ENCODE measurements at places on chromosomes 5 and 9.

- no peak for DNase-seq
Observed at GRCh38 chr5:58330781-58331180, 129.1 kb downstream of the PLK2 start.

GRCh38 chr5:89723907-89724306, 685.6 kb downstream of the CETN3 start:
- DNase-seq: no peak

DNA sequence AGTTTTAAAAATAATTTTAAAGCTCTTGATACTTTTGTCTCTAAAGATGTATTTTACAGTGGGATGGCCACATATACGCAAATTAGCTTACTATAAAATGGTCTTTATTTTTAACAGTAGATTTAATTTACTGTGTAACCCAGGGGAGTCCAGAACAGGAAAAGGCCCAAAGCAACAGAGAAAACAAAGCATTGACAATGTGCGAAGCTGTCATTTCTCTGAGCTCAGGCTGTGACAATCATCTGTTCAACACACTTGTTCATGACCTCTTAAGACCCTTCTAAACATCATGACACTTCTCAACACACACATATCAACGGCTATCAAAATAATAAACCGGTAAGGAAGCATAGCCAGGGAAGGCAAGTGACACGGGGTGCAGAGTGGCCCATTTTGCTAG, 499.6 kb upstream of the MPDZ start:
- no peak for DNase-seq

- peak; percentile 82 for DNase-seq
Observed at GRCh38 chr9:109903515-109904138, 123.6 kb downstream of the PALM2AKAP2 start.

DNA sequence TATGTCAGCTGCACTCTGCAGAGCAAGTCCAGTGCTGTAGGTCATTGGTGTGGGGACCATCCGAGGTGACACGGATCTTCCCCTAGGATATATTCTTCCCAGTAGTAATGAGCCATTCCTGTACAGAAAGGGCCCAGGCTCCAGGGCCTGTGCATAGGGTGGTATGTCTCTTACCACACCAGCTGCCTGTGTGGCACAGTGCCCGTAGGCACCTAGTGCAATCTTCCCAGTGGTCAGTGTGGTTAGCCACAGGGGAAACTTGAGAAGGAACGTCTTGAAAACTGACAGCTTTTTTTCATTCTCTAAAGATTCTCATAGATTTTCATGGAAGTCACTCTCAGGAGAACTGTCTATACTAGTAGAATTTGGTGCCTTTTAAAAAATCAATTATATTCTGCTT, 39.8 kb downstream of the CYSTM1 start:
- no peak for DNase-seq

- DNase-seq: peak; percentile 74
Observed at GRCh38 chr9:120928483-120929228, 2.1 kb upstream of the TRAF1 start.

DNA sequence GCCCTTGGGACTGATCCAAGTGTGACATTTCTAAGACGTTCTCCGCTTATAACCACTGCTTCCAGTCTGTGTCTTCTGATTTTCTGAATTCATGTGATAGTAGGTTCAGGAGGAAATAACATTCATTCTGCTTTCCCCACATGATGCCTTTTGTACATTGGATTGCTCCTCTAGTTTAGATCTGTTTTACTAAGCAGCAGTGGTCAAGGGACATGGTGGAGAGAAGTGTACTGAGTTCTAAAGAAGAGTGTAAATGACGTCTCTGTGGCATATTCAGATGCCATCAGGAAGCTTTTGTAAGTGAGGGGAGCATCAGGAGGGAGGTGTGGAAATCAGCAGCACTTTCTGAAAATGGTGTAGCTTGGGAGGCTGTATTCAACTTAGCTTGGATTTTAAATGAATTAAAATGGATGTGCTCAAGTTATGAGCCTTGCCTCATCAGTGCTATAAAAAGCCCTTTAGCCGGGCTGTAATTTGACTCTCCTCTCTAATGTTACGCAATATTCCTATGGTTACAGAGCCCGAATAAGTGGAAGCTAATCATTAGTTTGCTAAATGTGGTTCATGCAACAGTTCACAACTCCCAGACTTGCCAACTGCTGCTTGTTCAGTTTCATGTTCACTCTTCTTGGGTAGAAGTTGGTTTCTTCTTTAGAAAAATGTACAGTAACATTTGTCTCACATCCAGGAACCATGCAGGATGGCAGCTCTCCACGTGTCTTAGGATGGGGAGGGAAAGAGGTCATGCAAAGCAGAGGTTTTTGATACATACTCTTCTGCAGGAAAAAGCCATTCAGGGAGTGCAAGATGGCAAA, 281.3 kb downstream of the ARHGAP26 start:
- DNase-seq: no peak

GRCh38 chr5:32274548-32275395, 38.0 kb downstream of the MTMR12 start:
- no peak for DNase-seq

- no peak for DNase-seq
Observed at GRCh38 chr5:148699028-148699427, 44.7 kb upstream of the HTR4 start.

DNA sequence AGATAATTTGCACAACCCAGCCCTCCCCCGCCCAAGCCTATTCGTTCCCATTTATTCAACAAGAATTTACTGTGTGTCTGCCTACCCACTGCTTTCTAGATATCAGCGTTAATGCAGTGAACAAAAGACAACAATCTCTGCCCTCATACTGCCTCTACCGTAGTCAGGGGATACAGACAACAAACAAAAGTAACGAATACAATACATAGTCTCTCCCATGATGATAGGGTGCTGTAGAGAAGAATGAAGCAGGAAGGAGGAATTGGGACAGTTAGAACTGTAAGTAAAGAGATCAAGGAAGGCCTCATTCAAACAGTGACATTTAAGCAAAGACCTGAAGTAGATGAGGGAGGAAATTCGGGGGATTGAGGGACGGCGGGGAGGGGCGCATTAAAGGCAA, 1.7 kb downstream of the GFM2 start:
- no peak for DNase-seq

- DNase-seq: no peak
Observed at GRCh38 chr5:163645421-163646416, 140.3 kb downstream of the MAT2B start.

DNA sequence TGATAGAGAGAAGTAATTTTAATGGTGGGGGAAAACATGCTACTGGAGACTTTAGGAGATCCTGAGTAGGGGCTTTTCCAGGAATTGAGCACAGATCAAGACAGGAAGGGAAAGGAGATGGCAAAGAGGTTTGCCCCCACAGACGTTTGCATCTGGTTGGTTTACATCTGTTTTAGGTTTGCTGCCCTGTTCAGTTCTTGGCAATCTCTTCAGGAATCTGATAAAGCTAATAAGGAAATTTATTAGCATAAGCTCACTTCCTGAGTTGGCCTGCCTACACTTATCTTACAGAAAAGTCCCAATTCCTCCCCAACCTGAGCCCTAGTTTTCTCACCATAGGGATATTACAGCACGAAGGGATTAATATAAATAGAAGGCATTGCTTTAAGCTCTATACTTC, 3.4 kb upstream of the CFAP95 start:
- DNase-seq: no peak

DNA sequence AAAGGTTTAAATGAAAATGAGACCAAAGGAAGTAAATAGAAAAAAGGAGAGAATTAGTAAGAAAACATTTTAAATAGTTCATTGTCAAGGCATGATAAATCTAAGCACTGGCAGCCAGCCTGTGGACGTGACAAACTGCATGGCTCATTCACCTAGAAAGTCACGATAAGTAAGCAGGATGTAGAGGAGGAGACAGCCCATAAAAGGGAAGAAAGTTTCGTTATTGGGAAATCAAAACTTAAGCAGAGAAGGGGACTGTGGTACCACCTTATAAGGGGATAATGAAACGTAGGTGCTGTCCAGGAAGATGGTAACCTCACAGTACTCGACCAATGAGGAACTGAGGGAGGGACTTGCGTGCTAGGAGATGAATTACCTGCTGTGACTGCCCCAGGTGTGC, 494.5 kb upstream of the GRAMD2B start:
- DNase-seq: no peak

GRCh38 chr5:145979270-145980223, 43.2 kb downstream of the SH3RF2 start:
- no peak for DNase-seq

DNA sequence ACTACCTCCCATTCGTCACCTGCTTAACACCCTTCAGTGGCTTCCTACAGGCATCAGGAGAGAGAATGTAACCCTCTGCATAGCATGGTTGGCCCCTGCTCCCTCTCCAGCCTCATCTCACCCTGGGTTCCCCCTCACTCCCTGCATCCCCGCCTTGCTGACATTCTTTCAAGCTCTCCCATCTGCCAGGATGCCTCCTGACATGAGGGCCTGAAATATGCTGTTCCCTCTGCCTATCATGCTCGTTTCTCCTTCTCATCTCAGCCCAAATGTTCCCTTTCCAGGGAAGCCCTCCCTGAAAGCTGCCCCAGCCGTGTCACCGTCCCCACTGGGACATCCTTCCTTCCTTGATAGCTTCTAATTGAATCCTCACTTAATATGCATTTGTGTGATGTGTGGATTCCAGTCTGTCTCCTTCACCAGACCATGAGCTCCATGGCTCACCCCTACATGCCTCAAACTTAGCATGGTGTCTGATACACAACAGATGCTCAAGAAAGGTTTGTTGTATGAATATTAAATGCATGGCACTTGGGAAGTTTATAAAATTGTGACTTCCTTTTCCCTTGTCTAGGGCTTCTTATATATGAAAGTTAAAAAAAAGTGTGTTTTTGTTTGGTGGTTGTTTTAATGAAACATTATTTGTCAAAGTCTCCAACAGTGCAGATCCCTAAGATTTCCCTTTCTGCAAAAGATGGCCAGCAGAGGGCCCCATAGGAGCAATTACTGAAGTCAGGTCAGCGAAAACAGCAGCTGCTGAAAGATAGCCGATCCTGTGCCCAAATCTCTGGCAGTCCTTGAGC, 7.3 kb upstream of the C5orf58 start:
- DNase-seq: peak; percentile 49

DNA sequence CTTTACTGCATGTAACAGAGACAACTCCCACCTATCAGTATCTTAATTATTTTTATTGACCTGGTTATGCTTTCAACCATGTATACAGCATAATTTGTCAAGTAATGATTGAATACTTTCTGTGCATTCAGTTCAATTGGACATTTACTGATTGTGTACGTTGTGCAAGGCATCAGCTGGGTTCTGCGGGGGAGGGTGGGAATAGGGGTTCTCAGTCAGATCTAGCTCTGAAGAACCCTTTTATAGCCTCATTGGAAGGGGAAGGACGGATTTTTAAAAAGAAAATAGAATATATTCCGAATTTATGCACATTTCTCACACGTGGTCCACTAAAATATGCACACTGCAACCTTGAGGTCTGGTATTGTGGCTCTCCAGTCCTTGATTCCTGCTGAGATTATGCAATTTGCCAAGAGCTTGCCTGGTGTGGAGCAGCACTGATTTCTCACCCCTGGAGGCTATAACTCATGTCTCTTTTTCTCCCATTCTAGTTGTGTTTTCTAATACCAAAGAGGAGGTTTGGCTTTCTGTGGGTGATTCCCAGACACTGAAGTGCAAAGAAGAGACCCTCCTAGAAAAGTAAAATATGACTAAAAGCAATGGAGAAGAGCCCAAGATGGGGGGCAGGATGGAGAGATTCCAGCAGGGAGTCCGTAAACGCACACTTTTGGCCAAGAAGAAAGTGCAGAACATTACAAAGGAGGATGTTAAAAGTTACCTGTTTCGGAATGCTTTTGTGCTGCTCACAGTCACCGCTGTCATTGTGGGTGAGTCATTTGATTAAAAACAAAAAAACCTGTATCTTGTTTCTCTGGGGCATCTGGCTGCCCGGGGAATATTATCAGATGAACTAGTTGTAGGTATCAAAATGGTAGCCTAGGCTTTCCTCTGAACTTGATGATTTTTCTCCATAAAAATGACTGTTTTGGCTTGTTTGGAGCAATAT, 1.7 kb downstream of the SLC1A3 start:
- DNase-seq: no peak

- no peak for DNase-seq
Observed at GRCh38 chr5:52024359-52024758, 641.1 kb downstream of the ISL1 start.

DNA sequence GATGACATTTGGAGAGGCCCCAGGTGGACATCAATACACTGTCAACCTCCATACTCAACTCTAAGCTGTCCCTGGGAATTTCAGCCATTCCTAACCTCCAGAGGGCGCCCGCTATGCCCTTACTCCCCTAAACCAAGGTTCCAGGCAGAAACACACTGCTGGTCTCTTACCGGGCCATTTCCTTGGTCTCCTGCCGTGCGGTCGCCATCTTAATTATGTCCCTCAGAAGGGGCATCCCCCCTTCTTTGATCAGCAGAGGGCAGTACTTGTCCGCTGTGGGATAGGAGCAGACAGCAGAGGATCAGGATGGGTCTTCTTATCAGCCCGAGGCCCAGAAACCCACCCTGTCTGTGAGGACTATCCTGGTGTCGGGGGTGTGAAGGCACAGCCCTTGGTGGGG, 9.3 kb upstream of the ZDHHC12 start:
- no peak for DNase-seq

GRCh38 chr9:98892288-98892687, 51.4 kb upstream of the COL15A1 start:
- no peak for DNase-seq

- no peak for DNase-seq
Observed at GRCh38 chr9:77495834-77496671, 152.1 kb downstream of the GNA14 start.

DNA sequence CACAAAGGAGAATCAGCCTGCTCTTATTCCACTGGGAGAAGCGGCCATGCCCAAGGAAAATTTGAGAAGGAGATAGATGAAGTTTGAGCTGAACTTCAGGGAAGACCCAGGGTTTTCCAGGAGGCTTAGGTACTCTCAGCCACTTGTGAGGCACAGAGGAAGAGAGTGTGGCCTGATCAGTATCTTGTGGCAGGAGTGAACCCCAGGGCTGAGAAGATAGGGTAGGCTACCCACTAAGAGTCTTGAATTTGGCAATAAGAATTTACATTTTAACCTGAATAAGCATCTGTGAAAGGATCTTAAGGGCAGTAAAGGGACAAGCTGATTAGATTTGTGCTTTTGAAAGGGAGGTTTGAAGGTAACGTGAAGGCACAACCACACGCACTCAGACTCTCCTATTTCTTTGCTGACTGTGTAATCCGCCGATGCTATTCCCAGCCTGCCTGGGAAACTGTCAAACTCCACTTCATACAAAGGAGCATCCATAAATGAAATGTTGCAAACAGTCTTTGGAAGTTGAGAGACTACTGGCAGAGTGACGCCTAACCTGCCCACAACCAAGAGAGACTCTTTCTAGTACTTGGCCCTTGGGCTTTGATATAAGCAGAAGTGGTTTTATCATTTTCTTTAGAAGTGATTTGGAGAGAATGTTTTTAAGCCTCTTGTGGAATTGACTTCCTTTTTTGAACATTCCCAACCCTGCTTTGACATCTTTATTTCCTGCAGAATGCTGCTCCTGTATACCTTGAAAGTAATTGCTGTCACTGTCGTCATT, 108.2 kb upstream of the VCAN start:
- DNase-seq: no peak

DNA sequence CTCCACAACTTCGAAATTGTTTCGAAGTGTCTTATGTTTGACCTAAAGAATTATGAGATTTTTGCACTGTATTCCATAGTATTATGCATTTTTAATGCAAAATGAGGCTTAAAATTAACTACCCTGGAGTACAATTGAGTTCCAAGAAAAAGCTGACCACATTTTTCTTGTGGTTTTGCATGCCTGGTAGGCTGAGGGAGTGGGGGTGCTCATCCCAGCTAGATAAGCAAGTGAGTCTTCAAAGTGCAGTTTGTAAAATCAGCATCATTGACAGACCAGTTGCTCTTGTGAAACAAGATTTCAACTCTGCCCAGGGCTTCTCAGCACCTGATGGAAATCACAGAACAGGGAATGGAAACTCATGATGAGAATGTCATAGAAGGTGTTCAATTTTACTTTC, 17.0 kb upstream of the NDUFS4 start:
- DNase-seq: no peak

All from T-helper 1 cell (primary cell).